Right renal cortex interstitium (tissue), 3 donors: ENCODE measurements at places on chromosomes 2 and 18.

GRCh38 chr2:59827677-59828076, 725.8 kb downstream of the BCL11A start:
- DNase-seq = no peak

DNA sequence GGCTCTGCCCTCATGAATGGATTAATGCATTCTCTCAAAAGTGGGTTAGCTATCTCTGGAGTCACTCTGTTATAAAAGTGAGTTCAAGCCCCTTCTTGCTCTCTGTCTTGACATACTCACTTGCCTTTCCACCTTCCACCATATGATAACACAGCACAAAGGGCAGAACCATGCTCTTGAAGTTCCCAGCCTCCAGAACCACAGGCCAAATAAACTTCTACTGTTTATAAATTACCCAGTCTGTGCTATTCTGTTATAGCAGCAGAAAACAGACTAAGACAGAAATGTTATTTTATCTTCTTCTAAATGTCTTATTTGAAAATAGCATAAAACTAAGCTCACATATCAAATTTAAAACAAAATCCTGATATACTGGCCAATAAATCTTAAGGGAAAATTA, 15.0 kb downstream of the RAB1A start:
- no peak for DNase-seq

- DNase-seq = peak; percentile 65
Measured at GRCh38 chr2:165401285-165401852, 68.1 kb upstream of the CSRNP3 start.

GRCh38 chr18:46325895-46326294, 221.7 kb downstream of the HAUS1 start:
- no peak for DNase-seq

- DNase-seq = no peak
Measured at GRCh38 chr2:84850471-84850870, 30.4 kb downstream of the TRABD2A start.

DNA sequence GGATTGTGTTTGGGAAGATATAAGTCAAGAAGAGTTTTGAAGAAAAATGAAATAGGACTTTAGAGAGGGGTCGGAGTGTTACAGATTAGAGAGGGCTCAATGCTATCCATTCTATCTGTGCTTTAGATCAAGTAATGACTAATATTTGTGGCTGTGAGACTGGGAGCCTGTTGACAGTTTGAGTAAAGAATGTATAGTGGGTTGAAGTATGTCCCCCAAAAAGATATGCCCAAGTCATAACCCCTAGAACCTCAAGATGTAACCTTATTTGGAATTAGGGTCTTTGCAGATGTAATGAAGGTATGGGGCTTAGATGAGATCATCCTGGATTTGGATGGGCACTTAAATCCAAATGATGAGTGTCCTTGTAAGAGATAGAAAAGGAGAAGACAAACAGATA, 55.3 kb upstream of the SERPINE2 start:
- DNase-seq = no peak

- DNase-seq = no peak
Measured at GRCh38 chr18:57677262-57678211, 55.9 kb upstream of the NARS1 start.

DNA sequence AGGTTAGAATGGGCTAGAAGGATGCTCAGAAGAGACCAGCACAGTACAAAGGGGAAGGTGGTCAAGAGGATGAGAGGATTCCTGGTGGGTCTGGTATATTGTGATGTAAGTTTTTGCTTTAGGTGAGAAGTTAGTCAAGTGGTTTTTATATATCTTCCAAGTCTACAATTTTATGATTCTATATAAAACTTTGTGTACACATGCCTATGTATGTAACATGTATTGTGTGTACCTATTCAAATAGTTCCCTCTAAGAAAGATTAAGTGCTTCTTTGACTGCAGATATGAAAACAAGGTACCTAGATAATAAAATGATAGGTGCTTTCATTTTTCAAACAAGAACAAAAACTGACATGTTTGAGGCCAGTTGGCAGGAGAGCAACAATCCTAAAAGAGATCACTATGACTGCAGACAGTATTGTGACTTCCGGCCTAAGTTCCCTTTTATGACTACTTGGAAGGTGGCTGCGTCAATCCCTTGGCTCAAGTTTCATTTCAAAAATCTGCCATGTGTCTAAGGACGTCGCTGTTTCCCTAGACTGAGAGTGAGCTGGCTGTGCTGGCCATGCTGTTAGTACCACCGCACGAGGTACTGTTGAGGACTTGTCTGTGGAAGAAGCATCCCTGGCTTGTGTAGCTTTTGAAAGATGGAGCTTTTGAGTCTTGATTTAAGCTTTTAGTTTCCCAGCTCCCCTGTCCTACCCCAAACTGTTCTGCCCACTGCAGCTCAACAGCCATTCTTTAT, 123.1 kb downstream of the PRPF40A start:
- DNase-seq = no peak

- DNase-seq = no peak
Measured at GRCh38 chr2:150585221-150585971, 97.9 kb upstream of the RND3 start.

- DNase-seq = no peak
Measured at GRCh38 chr2:16658076-16658739, 7.4 kb downstream of the CYRIA start.

DNA sequence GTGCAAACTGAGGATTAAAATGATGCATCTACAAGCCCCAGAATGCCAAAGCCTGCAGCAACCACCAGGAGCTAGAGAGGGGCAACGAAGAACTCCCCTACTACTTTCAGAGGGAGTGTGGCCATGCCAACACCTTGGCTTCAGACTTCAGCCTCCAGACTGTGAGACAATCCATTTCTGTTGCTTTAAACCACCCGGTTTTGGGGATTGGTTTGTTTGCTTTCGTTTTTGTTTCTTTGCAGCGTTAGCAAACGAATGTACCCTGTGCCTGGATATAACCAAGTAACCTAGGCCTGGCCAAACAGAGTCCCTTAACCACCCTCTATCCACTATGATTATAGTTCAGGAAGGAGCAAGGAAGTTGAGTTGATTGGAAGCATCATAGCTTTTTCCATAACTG, 171.2 kb upstream of the NCK2 start:
- no peak for DNase-seq

- DNase-seq = no peak
Measured at GRCh38 chr2:9250091-9250490, 43.5 kb downstream of the ASAP2 start.
